K562 (cell line): ENCODE measurements at places on chromosomes 6 and 20. TPM values are rescaled to one million over a fixed set of nuclear protein-coding genes. Genes with fewer than 3 reads are reported as not detected.

CCN6 gene
- 0.47 TPM in 1 of 2 replicates, not detected in the other for total RNA-seq

ATP9A gene
- total RNA-seq: 0.42 and 0.62 TPM in 2 replicates

MUCL3 gene
- total RNA-seq: not detected in 2 replicates

KCNS1 gene
- total RNA-seq: not detected in 2 replicates

TMEM170B gene
- 0.07 and 0.13 TPM in 2 replicates for total RNA-seq

PARD6B gene
- 12.0 and 12.3 TPM in 2 replicates for total RNA-seq

BPI gene
- total RNA-seq: not detected in 2 replicates

MYB gene
- 140 and 142 TPM in 2 replicates for total RNA-seq

TUBB2B gene
- 5.1 and 5.8 TPM in 2 replicates for total RNA-seq

APCDD1L gene
- total RNA-seq: not detected in 2 replicates

SRSF12 gene
- total RNA-seq: not detected in 2 replicates

PTCHD4 gene
- total RNA-seq: not detected in 2 replicates

MEI4 gene
- total RNA-seq: not detected in 2 replicates

KHDC1L gene
- total RNA-seq: 0.35 and 0.51 TPM in 2 replicates

MAFB gene
- 0.04 and 0.09 TPM in 2 replicates for total RNA-seq

FAM50B gene
- 0.09 and 0.13 TPM in 2 replicates for total RNA-seq

NT5E gene
- total RNA-seq: 0.13 and 0.25 TPM in 2 replicates

CABLES2 gene
- 3.7 and 4.2 TPM in 2 replicates for total RNA-seq

DEFB128 gene
- not detected in 2 replicates for total RNA-seq

EEF1A2 gene
- 29.0 and 29.6 TPM in 2 replicates for total RNA-seq

SLC22A16 gene
- not detected in 2 replicates for total RNA-seq

DDO gene
- total RNA-seq: 0.09 TPM in 1 of 2 replicates, not detected in the other

LINC00237 gene
- total RNA-seq: not detected in 2 replicates

OTOR gene
- not detected in 2 replicates for total RNA-seq

PDYN gene
- total RNA-seq: not detected in 2 replicates

GPLD1 gene
- 0.96 and 1.2 TPM in 2 replicates for total RNA-seq

ARHGAP18 gene
- 18.4 and 21.1 TPM in 2 replicates for total RNA-seq

ATAT1 gene
- 3.7 and 4.1 TPM in 2 replicates for total RNA-seq

UBD gene
- not detected in 2 replicates for total RNA-seq

NANP gene
- 5.7 and 6.0 TPM in 2 replicates for total RNA-seq

CRISP3 gene
- total RNA-seq: 0.29 and 0.31 TPM in 2 replicates

SOX4 gene
- total RNA-seq: 0.27 and 0.29 TPM in 2 replicates

MAP3K7 gene
- 33.2 and 34.8 TPM in 2 replicates for total RNA-seq

SDCBP2 gene
- total RNA-seq: 1.0 and 1.2 TPM in 2 replicates

TNXB gene
- total RNA-seq: 24.2 and 25.8 TPM in 2 replicates
